A172 (cell line): ENCODE measurements at places on chromosomes 3 and 15. TPM values are rescaled to one million over a fixed set of nuclear protein-coding genes. Genes with fewer than 3 reads are reported as not detected.

GRCh38 chr3:41575724-41576123 is 376.4 kb downstream of the CTNNB1 start:
- no peak for DNase-seq

The EBLN2 gene
- total RNA-seq = 0.41 and 2.1 TPM in 2 replicates

GRCh38 chr15:30859091-30859874 is 44.4 kb upstream of the FAN1 start:
- DNase-seq = peak; percentile 11

The GFM1 gene
- 58.2 and 107 TPM in 2 replicates for total RNA-seq

DNA sequence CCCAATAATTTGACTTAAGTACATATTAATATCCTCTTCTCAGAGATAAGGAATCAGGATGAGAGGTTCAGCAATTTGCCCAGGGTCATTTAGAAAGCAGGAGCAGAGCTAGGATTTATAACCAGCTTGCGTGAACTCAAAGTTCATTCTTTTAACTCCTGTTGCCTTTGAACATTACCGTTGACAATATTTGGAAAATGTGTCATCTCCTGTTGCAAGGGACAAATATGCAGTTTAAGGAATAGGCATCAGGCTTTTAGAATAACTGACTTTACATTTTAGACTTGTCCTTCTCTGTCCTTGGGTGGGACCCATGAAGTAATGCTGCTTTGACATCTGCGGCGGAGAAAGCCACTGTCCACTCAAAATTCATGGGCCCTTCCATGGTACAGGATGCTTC is 252.2 kb upstream of the RGMA start:
- DNase-seq = no peak

GRCh38 chr3:101722394-101723173 is 1.8 kb upstream of the CEP97 start:
- no peak for DNase-seq

DNA sequence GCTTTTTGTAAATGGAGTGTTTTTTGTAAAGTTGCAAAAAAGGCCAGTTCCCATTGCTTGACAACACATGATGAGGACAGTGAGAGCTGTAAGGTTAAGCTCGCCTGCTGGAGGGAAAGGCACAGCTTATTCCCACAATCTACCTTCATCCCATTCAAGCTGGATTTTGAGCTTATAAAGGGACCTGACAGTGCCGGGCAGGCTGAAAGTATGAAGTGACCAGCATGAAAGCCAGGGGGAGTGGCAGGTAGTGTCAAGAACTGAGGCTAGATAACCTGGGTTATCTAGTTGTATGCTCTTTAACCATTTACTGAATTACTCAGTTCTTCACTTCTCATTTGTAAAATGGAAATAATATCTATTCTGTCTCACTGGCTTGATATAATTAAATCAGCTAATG is 52.3 kb upstream of the KPNA4 start:
- no peak for DNase-seq

The GOLGA6L7 gene
- total RNA-seq = not detected in 2 replicates

The EXD1 gene
- not detected in 2 replicates for total RNA-seq

- DNase-seq = no peak
Measured at GRCh38 chr15:78740904-78741274, 70.4 kb downstream of the ADAMTS7 start.

The SPINT1 gene
- total RNA-seq = 0.22 and 1.3 TPM in 2 replicates

The GPR156 gene
- total RNA-seq = 1.1 and 1.6 TPM in 2 replicates

DNA sequence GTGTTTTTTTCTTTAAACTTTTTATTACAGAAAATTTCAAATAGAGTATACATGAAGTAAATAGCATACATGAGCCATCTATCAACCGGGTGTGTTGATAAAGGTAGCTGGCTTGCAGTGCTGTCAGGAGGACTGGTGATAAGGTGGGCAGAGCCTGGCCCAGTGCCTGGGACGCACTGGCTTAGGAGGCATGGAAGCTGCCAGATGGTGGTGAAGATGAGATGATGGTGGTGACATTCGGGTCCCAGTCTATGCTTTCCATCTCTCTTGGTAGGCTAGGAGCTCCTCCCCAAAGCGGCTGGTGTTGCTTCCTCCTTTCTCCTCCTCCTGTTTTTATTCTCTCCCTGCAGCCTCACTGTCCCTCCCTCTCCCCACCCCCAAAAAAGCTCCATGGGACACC is 101.7 kb downstream of the ADCY5 start:
- DNase-seq = no peak

DNA sequence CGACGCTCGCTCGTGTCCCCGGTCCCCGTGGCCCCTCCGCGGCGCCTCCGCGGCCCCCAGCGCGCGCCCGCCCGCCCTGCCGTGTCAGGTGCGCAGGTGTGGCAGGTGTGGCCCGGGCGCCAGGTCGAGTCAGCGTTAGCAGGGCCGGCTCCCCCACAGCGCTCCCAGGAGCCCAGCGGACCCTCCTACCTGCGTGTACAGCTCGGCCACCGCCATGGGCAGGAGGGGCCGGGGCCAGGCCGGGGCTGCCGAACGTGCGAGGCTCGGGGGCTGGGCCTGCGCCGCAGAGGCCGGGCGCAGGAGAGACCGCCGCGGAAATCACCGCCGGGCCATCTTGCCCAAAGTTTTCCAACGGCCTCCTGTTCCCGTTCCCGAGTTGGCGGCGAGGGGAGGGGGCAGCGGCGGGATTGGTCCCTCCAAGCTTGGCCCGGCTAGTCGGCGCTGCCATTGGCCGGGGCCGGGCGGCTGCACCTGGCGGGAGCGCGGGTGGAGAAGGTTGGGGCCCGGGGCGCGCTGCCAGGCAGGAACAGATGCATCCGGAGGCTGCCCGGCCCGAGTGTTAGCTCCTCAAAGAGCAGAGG is at the start of gene MYO5C:
Gene MYO5C, minus strand, starts transcription at position 384 of the 581 bp plus-strand sequence. Its CDS starts 168 bp downstream, at position 216.
- peak; percentile 14 for DNase-seq

DNA sequence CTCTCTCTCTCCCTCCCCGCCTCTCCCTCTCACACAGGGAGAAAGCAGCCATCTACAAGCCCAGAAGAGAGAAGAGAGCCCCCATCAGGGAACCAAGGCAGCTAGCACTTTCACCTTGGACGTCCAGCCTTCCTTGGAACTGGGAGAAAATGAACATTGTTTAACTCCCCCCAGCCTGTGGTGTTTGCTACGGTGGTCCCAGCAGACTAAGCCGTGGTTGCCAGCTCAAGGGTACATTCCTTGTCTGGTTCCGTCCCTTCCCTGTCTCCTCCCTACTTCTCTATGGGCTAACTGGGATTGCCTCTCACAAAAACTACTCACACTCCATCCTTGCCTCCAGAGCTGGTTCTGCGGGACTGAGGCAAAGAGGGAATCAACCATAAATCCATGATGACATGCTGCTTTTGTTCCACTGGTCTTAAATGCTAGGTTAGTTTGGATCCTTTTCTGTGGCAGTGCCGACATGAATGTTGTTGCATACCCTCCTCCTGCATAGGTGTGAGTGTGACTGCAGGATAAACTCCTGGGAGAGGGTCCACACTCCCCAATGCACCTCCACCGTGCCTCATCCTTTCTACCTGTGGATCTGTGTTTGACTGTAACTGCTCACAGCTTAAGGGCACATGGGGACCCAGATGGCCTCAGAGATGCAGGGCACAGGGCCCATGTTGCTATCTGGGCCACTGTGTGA is 12.0 kb downstream of the C3orf22 start:
- DNase-seq = no peak

The COL6A6 gene
- total RNA-seq = not detected in 2 replicates

The AMT gene
- 0.93 and 1.8 TPM in 2 replicates for total RNA-seq

The IQCF5 gene
- not detected in 2 replicates for total RNA-seq

DNA sequence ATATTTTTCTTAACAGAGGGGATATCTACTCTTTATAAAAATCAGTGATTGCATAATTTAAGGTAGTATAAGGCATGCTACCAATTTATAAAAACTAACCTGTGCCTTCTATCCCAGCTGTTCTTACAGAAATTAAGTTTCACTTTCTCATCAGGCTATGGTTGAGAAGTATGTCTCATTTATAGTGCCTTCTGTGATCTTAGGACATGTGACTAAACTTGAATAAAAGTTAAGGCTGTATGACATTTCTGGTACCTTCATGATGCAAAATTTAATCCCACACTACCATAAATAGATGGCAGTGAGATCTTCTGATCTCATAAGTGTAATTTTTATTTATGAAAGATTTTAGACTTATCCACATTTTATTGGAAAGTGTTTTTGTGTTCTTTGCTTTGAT is 12.6 kb downstream of the TIPARP start:
- DNase-seq = no peak

GRCh38 chr15:94383041-94383440 is 151.7 kb downstream of the MCTP2 start:
- no peak for DNase-seq

GRCh38 chr15:31266712-31267111 is 59.9 kb upstream of the KLF13 start:
- no peak for DNase-seq

GRCh38 chr3:83039422-83039821 is 1278.0 kb upstream of the GBE1 start:
- peak; percentile 13 for DNase-seq

GRCh38 chr3:150995510-150995909 is 23.0 kb upstream of the CLRN1 start:
- DNase-seq = no peak

DNA sequence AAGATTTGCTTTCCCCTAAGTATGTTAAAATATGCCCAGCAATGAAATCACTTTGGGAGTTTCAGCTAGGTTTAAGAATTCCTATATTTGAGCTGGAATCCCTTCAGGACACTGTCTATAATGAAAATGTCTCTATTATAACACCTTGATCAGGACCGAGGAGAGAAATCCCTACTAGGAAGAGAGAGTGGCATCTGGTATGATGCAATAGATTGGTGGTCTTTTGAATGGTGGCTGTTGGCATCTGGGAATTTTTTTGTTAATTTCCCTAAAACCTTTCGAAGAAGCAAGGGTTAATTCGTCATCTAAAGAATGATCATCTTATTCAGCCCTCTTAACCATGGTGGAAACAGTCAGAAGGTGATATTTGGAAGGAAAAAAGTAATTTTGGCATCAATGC is 43.0 kb downstream of the TIGIT start:
- DNase-seq = no peak

- DNase-seq = peak; percentile 89
Measured at GRCh38 chr3:11570789-11571495, 72.8 kb downstream of the VGLL4 start.

- DNase-seq = no peak
Measured at GRCh38 chr15:100005715-100006114, 272.5 kb upstream of the LYSMD4 start.
